ENCODE measurements at places on chromosomes 3 and 15.

DNA sequence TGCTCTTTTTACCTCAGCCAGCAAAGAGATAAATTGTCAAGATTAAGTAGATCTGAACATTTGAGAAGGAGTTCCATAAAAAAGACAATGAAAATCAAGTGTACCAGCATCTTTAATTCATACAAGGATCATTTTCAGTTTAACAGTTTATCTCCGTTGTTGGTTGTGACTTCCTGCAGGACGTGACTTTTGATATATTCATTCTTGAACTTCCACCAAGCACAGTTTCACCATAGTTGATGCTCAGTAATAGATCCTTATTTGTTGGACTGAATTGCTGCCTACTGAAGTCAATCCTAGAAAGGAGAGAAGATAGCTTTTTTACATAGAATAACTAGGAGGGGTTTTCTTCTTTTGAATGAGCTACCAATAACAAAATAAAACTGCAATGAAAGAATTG is 408.2 kb downstream of the LPP start:
- no peaks in the 10 kb centered on the region for H3K27me3 ChIP-seq
- H3K4me1 ChIP-seq = no peaks in the 10 kb centered on the region
- H3K4me3 ChIP-seq = no peak overlapping the region
- H3K27ac ChIP-seq = no peak overlapping the region

GRCh38 chr15:29324746-29325145 is 55.1 kb upstream of the NSMCE3 start:
- DNase-seq = no peak
- H3K27ac ChIP-seq = no peak overlapping the region
- H3K4me1 ChIP-seq = peaks cover 2% of the 10 kb centered on the region
- H3K27me3 ChIP-seq = no peaks in the 10 kb centered on the region
- no peaks in the 10 kb centered on the region for H3K36me3 ChIP-seq
- no peak overlapping the region for H3K4me3 ChIP-seq

DNA sequence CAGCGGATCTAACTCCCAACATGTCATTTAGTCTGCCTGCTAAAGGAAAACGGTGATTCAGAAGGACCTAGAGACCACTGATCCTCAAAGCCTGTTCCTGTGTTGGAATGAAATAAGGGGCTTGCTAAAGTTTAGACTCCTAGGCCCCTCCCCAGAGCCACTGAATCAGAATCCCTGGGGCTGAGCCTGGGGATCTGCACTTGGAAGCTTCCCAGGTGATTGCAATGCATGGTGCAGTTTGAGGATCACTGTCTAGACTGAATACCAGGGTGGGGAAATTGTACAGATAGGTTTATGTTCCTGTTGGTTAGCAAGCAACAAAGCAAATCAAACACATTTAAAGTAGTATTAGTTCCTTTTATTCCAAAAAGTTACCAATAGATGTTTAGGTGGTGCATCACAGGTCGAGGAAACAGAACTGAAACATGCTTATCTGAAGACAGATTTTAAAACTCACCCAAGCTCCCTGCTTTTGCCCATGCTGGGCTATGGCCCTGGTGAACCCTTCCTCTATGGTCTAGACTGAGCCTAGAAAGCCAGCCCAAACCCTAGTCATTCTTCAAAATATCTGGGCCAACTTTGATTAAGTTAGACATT is 29.6 kb upstream of the SPTBN5 start:
- H3K4me3 ChIP-seq = no peak overlapping the region
- peaks cover 11% of the 10 kb centered on the region for H3K36me3 ChIP-seq
- no peak for DNase-seq

- H3K4me3 ChIP-seq = no peak overlapping the region
- DNase-seq = peak; percentile 10
- no peaks in the 10 kb centered on the region for H3K4me1 ChIP-seq
- H3K36me3 ChIP-seq = no peaks in the 10 kb centered on the region
Observed at GRCh38 chr3:25143356-25144025, 284.6 kb upstream of the RARB start.

- DNase-seq = no peak
- H3K4me3 ChIP-seq = no peak overlapping the region
- no peaks in the 10 kb centered on the region for H3K36me3 ChIP-seq
- no peaks in the 10 kb centered on the region for H3K4me1 ChIP-seq
- H3K27ac ChIP-seq = no peak overlapping the region
Observed at GRCh38 chr3:67684211-67684610, 29.8 kb upstream of the SUCLG2 start.

DNA sequence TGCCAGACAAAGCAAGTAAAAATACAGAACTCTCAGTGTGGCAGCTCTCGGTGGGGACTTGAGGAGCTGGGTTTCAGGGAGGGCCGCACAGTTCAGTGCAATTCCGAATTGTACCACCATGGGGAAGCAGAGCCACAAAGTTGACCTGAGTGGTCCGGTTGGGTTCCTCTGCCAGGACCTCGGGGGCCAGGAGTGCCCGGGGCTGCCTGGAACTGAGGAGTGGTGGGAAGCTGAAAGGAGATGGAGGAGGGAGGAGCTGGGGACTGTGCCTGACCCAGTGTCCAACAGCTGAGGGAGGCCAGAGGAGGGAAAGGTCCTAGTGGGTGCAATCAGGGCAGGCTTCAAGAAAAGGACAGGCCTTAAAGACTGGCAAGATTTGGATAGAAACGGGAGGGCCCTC is 32.2 kb upstream of the TRH start:
- no peaks in the 10 kb centered on the region for H3K36me3 ChIP-seq
- H3K4me1 ChIP-seq = no peaks in the 10 kb centered on the region
- no peak overlapping the region for H3K27ac ChIP-seq
- H3K27me3 ChIP-seq = no peaks in the 10 kb centered on the region
- H3K4me3 ChIP-seq = no peak overlapping the region
- peak; percentile 91 for DNase-seq
